Calu3 (cell line): ENCODE measurements at places on chromosomes 2 and 18. TPM values are rescaled to one million over a fixed set of nuclear protein-coding genes. Genes with fewer than 3 reads are reported as not detected.

- DNase-seq: no peak
These were observed 254.5 kb downstream of the DSEL start for GRCh38 chr18:67261931-67262552.

GRCh38 chr2:236546561-236547002 is 23.0 kb upstream of the ACKR3 start:
- DNase-seq: no peak

DNA sequence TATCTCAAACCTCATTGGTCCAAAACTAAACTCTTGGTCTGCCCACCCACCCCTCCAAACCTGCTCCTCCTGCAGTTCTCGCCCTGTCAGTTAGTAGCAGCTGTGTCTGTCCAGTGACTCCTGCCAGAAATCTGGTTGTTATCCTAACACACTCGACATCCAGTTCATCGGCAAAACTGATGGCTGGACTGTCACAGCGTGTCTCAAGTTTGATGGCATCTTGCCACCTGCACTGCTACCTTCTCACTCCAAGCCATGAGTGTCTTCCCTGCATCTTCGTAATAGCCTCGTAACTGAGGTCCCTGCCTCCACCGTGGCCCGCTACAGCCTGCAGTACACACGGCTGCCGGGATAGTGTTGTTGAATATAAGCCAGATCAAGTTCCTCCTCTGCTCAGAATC is 470.1 kb upstream of the RAB12 start:
- no peak for DNase-seq

The TEX44 gene
- total RNA-seq: not detected in 2 replicates

DNA sequence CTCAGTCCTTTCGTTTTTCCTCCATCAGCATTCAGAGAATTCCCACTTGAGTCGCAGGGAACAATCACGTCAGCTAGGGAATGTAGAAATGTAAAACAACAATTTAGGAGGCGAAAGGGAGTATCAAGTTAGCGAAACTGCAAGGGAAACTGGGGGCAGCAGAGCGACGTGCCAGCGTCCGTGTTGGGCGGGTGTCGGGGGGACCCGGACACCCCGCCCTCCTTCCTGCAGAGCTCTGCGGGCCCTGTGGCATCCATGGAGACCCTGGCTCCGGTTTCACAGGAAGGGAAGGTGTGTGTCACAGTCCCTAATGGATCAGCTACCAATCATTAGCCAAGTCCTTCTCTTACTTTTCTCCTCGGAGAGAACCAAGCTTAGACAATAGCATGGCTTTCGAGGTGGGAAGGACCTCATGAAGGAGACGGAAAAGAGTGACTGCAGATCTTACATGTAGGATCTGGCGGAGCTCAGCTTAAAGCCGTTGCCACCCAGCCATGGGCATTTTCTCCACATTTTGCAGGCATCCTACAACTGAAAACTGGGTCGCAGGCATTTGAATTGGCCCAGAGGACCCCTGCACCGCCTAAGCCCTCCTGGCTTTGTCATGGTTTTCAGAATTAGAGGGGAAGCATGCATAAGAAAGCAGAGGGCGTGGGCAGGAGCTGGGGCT is 33.7 kb downstream of the SOX11 start:
- DNase-seq: no peak

- DNase-seq: no peak
These were observed 260.8 kb upstream of the FAM98A start for GRCh38 chr2:33859811-33860461.

The ARHGAP25 gene
- 0.51 TPM in 1 of 2 replicates, not detected in the other for total RNA-seq
